ENCODE measurements at places on chromosomes 6 and 20.

DNA sequence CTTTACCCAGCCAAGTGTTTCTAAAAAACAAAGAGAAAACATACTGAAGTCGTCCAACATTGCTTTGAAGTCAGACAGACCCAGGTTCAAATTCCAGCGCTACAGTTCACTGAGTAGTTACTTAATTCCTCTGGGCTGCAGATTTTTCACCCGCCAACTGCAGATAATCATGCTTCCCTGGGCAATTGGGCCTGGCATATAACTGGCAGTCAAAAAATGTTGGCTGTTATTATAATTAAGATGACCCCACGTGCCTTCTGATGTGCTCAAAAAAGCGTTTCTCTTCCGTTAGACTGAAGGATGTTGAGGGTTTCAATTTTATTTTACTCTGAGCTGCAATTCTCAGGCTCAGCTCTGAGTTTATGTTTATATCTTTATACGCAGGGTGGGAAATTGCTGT is 156.1 kb upstream of the CITED2 start:
- DNase-seq: no peak

DNA sequence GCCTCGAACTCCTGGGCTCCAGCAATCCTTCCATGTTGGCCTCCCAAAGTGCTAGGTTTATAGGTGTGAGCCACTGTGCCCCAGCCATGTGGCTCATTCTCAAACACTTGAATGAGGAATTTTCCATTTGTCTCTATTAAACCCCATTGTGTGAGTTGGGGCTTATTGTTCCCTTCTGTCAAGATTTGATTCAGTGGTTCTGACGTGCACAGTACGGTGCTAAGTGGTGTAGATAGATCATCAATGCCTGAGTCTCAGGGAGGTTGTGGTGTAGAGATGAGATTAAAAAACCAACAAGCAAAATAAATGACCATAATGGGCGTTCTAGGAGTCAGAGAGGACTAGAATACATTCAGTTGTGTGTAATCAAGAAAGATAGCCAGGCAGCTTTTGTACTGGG is 335.6 kb downstream of the PRL start:
- no peak for DNase-seq

- DNase-seq: no peak
These were observed 100.7 kb downstream of the F13A1 start for GRCh38 chr6:6219716-6220115.

DNA sequence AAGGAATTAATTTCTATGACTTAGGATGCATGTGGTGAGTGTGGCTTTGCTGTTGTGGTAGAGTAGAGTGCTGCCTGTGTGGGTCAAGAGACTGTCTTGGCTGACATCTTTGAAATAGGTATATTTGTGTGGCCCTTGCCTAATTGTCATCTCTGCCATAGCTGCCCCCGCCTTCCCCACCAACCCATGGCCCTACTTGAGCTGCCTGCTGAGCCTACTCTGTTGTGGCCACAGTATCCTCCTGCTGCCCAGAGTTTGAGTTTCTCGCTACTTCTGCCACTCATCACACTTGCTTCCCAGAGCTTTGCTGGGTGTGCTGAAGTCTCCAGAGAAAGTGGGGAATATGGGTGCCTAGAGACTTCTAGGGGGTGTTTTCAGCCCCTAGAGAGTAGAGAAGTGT is 8.0 kb downstream of the PLCG1 start:
- DNase-seq: no peak

DNA sequence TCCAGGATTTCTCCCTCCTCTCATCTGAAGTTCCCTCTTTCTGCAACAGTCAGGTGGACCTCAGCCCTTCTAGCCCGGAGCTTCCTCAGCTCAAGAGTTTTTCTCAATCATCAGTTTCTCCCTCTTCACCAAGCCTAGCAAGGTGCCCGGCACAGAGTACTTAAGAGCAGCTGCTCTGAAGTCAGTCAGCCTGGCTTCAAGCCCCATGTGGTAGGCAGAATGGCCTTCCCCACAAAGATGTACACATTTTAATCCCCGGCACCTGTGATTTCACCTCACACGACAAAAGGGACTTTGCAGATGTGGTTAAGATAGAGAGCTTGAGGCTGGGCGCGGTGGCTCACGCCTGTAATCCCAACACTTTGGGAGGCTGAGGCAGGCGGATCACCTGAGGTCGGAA is 15.1 kb upstream of the RBPJL start:
- no peak for DNase-seq

DNA sequence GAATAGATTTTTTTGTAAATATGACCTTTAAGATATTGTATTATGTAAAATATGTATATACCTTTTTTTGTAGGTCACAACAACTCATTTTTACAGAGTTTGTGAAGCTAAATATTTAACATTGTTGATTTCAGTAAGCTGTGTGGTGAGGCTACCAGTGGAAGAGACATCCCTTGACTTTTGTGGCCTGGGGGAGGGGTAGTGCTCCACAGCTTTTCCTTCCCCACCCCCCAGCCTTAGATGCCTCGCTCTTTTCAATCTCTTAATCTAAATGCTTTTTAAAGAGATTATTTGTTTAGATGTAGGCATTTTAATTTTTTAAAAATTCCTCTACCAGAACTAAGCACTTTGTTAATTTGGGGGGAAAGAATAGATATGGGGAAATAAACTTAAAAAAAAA is 130.9 kb downstream of the SULF2 start:
- no peak for DNase-seq

GRCh38 chr6:69880601-69881000 is 14.2 kb downstream of the COL19A1 start:
- no peak for DNase-seq

- no peak for DNase-seq
These were observed 17.6 kb upstream of the HLA-A start for GRCh38 chr6:29924731-29925130.

GRCh38 chr6:73965539-73966029 is 269.6 kb downstream of the CD109 start:
- DNase-seq: no peak

GRCh38 chr6:81747327-81747726 is 5.2 kb downstream of the TENT5A start:
- DNase-seq: no peak

DNA sequence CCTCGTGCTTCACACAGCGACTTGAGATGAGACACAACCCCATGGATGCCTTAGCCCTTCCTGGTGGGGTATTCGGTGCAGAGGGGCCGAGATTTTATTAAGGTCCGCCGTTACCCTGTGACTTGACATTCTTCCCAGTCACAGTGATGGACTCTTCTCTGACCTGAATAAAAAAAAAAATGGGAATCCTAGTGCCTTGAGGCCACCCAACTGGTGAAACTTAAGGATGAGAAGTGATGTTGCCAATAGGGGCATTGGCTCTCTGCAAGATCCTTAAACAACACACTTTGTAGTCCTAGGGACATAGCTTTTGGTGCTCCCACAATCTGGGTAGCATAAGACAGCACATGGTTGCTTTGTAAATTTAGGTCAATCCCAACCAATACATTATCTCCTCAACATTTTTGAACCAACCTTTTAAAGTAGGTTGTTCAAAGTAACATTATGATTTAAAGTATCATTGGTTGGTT is 814 bp upstream of the ADNP start:
- no peak for DNase-seq

DNA sequence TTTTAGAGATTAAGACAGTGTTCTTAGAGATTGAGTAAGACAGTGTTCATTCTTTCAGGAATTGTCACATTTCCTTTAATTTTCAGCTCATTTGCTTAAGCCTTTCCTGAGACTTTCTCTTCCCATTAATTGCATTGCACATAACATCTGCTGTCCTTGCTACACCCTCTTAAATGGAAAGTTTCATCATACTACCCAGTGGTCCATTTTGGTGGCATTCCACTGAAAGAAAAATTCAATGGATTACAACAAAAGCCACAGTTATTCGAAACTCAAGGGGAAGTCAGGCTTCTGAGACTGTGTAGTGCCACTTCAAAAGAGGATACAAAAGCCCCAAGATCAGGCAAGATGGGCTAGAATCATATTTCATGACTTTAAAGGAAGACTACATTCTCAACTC is 64.0 kb downstream of the RSPO3 start:
- DNase-seq: peak; percentile 41

All from EL (cell line).